Nasal cavity respiratory epithelium epithelial cell of viscerocranial mucosa (primary cell): ENCODE measurements at places on chromosomes 13 and 19. TPM values are rescaled to one million over a fixed set of nuclear protein-coding genes. Genes with fewer than 3 reads are reported as not detected.

Gene BEST2
- total RNA-seq, result not detected in 2 replicates

Gene SPTBN4
- total RNA-seq, result 0.36 and 1.4 TPM in 2 replicates

Gene SIGLEC8
- not detected in 2 replicates for total RNA-seq

Gene LIM2
- total RNA-seq, result not detected in 2 replicates

Gene ZNF846
- total RNA-seq, result 6.8 and 14.2 TPM in 2 replicates

Gene SLC27A1
- 6.5 and 19.6 TPM in 2 replicates for total RNA-seq

Gene NLRP5
- total RNA-seq, result not detected in 2 replicates
